ENCODE measurements at places on chromosomes 7 and 10. TPM values are rescaled to one million over a fixed set of nuclear protein-coding genes. Genes with fewer than 3 reads are reported as not detected.

The DLG5 gene
- 66.6 TPM for total RNA-seq

The SLC13A1 gene
- not detected for total RNA-seq

- H3K36me3 ChIP-seq = peaks cover 4% of the 10 kb centered on the region
- no peak overlapping the region for H3K27ac ChIP-seq
- H3K4me3 ChIP-seq = no peak overlapping the region
- H3K4me1 ChIP-seq = no peaks in the 10 kb centered on the region
- H3K27me3 ChIP-seq = no peaks in the 10 kb centered on the region
- DNase-seq = no peak
Measured at GRCh38 chr10:113965683-113966082, 78.0 kb upstream of the ADRB1 start.

DNA sequence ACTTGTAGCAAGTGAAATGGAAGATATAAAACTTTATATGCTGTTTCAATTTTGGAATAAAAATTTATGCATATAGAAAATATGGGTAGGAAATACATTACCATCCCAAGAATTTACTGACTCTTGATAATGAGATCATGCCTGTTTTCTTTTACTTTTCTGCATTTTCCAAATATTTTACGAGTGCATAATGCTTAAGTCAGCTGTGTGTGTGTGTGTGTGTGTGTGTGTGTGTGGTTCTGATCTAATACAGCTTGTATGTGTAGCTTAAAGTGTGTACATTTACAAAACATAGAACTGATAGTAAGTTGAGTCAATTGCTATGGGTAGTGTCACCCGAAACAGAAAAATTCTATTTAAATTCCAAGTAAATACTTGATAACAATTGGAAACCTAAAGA lies 315.9 kb upstream of the LRRN3 start:
- no peaks in the 10 kb centered on the region for H3K4me1 ChIP-seq
- H3K4me3 ChIP-seq = no peak overlapping the region
- no peak for DNase-seq
- H3K27me3 ChIP-seq = no peaks in the 10 kb centered on the region
- H3K36me3 ChIP-seq = no peaks in the 10 kb centered on the region
- H3K27ac ChIP-seq = no peak overlapping the region

- H3K36me3 ChIP-seq = no peaks in the 10 kb centered on the region
- H3K27me3 ChIP-seq = no peaks in the 10 kb centered on the region
- no peak for DNase-seq
- no peak overlapping the region for H3K4me3 ChIP-seq
Measured at GRCh38 chr7:42156291-42156865, 80.6 kb downstream of the GLI3 start.

The TAS2R41 gene
- total RNA-seq = 2.9 TPM

- peaks cover 15% of the 10 kb centered on the region for H3K4me1 ChIP-seq
- H3K27me3 ChIP-seq = no peaks in the 10 kb centered on the region
Measured at GRCh38 chr10:123478116-123478515, 188.0 kb upstream of the GPR26 start.

The CPN1 gene
- total RNA-seq = not detected

DNA sequence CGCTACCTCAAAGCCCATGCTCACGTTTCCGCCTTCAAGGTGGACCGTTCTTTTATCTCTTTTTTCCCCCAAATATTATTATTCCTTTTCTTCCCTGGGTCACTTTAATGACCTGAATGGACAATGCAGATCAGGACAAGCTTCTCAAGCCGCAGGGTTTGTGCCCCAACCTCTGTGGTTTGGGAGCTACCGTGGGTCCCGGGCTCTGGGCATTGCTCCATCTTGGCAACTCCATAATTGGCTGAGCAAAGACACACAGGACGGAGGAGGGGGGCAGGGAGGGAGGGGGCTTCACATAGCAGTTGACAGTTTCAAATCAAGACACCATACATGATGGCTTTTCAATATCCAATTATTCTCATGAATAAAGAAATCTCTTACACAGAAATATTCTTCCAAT lies 308.1 kb upstream of the FZD8 start:
- H3K27me3 ChIP-seq = no peaks in the 10 kb centered on the region
- H3K4me1 ChIP-seq = peaks cover 12% of the 10 kb centered on the region
- no peak overlapping the region for H3K4me3 ChIP-seq
- H3K27ac ChIP-seq = no peak overlapping the region
- DNase-seq = no peak
- H3K36me3 ChIP-seq = no peaks in the 10 kb centered on the region

The LAMTOR4 gene
- total RNA-seq = 138 TPM

GRCh38 chr10:11017000-11017569 lies 587 bp upstream of the CELF2 start:
- peak overlapping the region; percentile 63 for H3K4me3 ChIP-seq
- H3K4me1 ChIP-seq = peaks cover 36% of the 10 kb centered on the region
- no peaks in the 10 kb centered on the region for H3K36me3 ChIP-seq
- H3K27ac ChIP-seq = peak overlapping the region; percentile 75

DNA sequence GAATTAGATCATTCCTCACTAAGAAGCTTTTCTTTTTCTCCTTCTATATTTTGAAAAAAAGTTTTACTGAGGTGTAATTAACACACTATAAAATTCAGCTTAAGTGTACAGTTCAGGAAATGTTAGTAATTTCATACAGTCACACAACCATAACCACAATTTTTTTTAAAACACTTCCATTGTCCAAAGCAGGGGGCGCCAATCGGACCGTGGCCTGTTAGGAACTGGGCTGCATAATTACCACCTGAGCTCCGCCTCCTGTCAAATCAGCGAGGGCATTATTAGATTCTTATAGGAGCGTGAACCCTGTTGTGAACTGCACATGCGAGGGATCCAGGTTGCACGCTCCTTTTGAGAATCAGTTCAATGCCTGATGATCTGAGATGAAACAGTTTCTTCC lies 427.1 kb downstream of the TFEC start:
- DNase-seq = no peak
- no peak overlapping the region for H3K27ac ChIP-seq
- no peaks in the 10 kb centered on the region for H3K4me1 ChIP-seq
- no peaks in the 10 kb centered on the region for H3K27me3 ChIP-seq
- H3K4me3 ChIP-seq = no peak overlapping the region
- H3K36me3 ChIP-seq = no peaks in the 10 kb centered on the region

DNA sequence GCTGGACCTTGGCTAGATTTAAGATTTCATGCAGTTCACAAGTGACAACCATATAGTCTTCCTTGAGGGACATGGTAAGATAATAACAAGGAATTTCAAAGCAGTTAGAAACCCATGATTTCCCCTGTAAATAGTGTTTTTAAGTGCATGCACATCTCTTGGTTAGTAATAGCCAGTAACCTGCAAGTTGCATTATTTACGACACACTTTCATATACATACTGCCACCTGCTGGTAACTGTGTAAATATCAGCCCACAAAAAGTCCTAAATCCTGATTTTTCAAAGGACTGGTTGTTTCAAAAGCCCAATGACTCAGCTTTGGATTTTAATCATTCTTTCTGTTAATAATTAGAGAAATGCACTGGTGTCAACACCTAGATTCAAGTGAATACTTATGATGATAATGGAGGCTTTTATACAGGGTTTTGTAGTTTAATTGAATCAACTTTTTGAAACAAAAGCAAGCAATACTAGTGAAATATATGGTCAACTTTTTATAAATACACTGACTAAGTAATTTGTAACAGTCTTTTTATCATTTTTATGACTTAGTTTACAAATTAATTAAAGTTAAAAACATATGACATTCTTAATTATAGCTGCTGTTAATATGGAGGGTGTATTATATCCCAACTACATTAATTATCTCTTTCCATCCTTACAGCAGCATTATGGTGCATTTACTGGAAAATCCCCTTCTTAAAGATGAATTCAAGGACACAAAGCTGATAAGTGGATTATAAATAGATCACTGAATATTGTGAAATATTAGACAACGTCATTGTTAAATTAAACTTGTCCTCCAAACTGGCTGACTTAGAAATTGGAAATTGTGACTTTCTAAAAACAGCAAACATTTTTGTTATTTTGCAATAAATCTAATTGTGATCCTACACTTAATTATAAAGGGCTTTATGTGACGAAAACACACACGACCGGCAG lies 367.7 kb upstream of the SEMA3D start:
- H3K27me3 ChIP-seq = no peaks in the 10 kb centered on the region
- H3K27ac ChIP-seq = no peak overlapping the region
- H3K4me1 ChIP-seq = no peaks in the 10 kb centered on the region
- no peak overlapping the region for H3K4me3 ChIP-seq
- no peaks in the 10 kb centered on the region for H3K36me3 ChIP-seq
- DNase-seq = peak; percentile 77

The CYP26C1 gene
- not detected for total RNA-seq

The PAX2 gene
- total RNA-seq = not detected

GRCh38 chr10:96309628-96310320 lies 5.5 kb downstream of the DNTT start:
- H3K36me3 ChIP-seq = no peaks in the 10 kb centered on the region
- H3K27ac ChIP-seq = peak overlapping the region; percentile 93
- H3K4me3 ChIP-seq = 0 out of 2 replicates have a peak overlapping the region, but pooled peaks have one; percentile 9
- no peaks in the 10 kb centered on the region for H3K27me3 ChIP-seq
- peak; percentile 98 for DNase-seq

DNA sequence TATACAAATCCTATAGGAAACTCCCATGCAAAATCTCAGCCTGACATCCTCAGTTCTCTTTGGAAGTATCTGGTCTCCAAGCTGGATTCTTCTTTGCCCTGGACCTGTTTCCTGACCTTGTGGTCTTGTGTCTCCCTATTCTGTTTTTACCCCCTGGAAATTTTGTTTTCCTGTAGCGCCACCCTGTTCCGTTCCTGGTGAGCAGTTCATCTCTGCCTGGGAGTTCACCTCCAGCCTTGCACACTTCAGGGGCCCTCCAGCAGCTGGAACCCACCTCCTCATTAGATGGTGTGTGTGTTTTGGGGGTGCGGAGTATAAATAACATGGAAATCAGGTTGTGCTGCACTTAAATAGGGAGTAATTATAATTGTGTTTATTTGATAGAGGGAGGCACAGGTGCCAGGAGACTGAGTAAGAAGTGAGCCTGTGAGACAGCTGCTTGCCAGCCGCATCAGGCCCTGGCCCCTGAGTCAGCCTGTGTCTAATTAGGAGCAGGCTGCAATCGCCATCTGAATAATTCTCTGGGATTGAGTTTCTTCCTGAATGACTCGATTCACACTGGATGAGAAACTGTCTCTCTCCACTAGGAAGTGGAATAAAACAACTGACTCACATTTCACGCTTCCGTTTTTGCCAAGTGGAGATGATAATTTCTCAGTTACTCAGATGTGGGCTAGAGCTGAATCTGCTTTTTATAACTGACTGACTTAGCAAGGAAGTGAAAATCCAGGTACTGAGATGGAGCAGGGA lies 69.4 kb upstream of the HECTD2 start:
- H3K27me3 ChIP-seq = no peaks in the 10 kb centered on the region
- H3K4me1 ChIP-seq = no peaks in the 10 kb centered on the region
- no peak overlapping the region for H3K4me3 ChIP-seq
- H3K27ac ChIP-seq = no peak overlapping the region
- no peak for DNase-seq
- H3K36me3 ChIP-seq = no peaks in the 10 kb centered on the region

The LAMB4 gene
- not detected for total RNA-seq

DNA sequence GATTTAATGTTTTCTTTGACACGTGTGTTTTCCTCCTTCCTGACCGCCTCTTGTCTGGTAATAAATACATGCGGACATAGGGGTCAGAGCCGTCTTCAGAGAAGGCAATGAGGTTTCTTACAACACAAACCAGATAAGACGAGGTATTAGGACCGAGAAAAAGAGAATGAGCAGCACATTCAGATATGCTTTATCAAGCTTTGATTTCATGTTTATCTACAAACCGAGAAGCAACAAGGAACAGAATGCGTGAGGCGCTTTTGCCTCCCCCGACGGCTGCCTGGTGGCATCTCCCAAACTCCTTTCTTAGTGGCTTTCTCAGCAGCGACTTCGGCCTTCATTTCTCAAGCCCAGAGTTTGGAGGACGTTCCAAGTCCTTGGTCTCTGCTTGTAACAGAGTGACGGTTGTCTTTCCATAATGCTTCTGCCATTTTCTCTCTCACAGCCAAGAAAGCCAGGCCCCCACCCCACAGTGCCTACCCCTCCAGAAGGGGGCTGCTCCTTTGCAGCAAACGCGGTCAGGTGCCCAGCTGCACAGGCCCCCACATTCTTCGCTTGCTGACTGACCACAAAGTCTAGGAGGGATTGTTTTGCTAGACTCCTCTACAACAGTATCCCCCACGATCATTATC lies 32.6 kb upstream of the NCAPG2 start:
- DNase-seq = no peak
- H3K27ac ChIP-seq = no peak overlapping the region
- peaks cover 3% of the 10 kb centered on the region for H3K36me3 ChIP-seq
- peaks cover 9% of the 10 kb centered on the region for H3K4me1 ChIP-seq
- H3K27me3 ChIP-seq = no peaks in the 10 kb centered on the region

The RAMP3 gene
- total RNA-seq = 0.35 TPM

GRCh38 chr10:44986670-44987069 lies 8.1 kb upstream of the DEPP1 start:
- H3K4me1 ChIP-seq = peaks cover 53% of the 10 kb centered on the region
- DNase-seq = no peak
- no peaks in the 10 kb centered on the region for H3K36me3 ChIP-seq

- H3K36me3 ChIP-seq = no peaks in the 10 kb centered on the region
- H3K27ac ChIP-seq = no peak overlapping the region
- no peak overlapping the region for H3K4me3 ChIP-seq
- H3K27me3 ChIP-seq = no peaks in the 10 kb centered on the region
Measured at GRCh38 chr10:88642209-88642608, 22.0 kb upstream of the LIPF start.

The LRRN3 gene
- total RNA-seq = 0.23 TPM

DNA sequence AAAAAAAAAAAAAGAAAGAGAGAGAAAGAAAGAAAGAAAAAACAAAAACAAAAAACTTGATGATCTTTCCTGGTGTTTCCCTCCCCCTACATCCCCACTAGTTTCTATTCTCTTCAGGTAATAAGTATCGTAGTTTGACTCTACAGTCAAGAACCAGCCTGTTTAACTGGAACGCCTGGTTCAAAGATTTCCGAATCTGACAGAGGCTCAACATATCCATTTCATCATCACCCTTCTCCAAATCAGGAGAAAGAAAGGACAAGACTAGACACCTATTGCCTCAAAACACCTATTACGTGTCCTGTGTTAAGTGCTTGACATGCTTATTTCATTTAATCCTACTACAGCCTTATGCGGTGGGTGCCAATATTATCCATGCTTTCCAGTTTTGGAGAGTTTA lies 20.4 kb upstream of the BLOC1S2 start:
- no peak overlapping the region for H3K27ac ChIP-seq
- no peak for DNase-seq
- H3K4me1 ChIP-seq = peaks cover 7% of the 10 kb centered on the region
- no peaks in the 10 kb centered on the region for H3K36me3 ChIP-seq

GRCh38 chr10:26438534-26439341 lies 597 bp downstream of the APBB1IP start:
- no peaks in the 10 kb centered on the region for H3K36me3 ChIP-seq
- peak; percentile 61 for DNase-seq
- no peak overlapping the region for H3K27ac ChIP-seq
- peaks cover 38% of the 10 kb centered on the region for H3K27me3 ChIP-seq

The LRRD1 gene
- total RNA-seq = 0.08 TPM

All from GM23338 (cell line).